ENCODE measurements at places on chromosomes 5 and 9.
A peak's percentile ranks its signal among the peaks of the same experiment; 100 is the strongest.

DNA sequence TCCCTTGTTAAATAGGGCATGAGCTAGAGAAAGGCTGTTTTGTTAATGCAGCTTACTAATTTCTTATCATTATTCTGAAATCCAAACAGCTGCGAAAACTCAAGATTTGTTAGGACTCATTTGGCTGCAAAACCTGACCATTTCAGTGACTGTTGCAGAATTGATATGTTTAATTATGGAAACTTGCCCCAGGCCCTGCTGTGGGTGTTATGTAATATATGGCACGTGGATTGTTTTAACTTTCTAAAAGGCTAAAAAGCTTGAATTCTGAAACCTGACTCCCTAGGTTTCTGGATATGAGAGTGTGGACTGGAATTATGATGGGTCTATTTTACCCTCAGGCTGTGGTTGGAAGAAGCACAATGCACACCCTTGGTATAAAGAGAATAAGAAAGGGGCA lies 4.4 kb downstream of the IL9 start:
- H3K4me1 ChIP-seq, result peaks cover 15% of the 10 kb centered on the region
- H3K4me3 ChIP-seq, result no peak overlapping the region
- no peak overlapping the region for H3K27ac ChIP-seq
- H3K36me3 ChIP-seq, result no peaks in the 10 kb centered on the region
- DNase-seq, result no peak

DNA sequence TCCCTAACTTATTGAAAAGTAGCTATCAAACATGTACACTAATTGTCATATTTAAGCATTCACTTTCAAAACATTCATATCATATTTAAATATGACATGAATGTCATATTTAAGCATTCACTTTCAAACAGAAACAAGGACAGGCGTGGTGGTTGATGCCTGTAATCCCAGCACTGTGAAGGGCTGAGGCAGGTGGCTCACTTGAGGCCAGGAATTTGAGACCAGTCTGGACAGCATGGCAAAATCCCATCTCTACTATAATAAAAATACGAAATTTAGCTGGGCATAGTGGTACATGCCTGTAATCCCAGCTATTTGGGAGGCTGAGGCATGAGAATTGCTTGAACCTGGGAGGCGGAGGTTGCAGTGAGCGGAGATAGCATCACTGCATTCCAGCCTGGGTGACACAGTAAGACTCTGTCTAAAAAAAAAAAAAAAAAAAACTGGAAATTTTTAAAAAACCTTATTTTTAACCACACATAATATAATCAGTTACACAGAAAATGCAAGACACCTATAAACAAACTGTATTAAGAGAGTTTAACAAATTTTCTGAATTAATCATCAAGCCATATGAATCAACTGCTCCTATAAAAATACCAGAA lies 88.1 kb downstream of the LPAR1 start:
- no peak for DNase-seq
- peaks cover 5% of the 10 kb centered on the region for H3K27me3 ChIP-seq
- H3K36me3 ChIP-seq, result no peaks in the 10 kb centered on the region
- H3K27ac ChIP-seq, result no peak overlapping the region

DNA sequence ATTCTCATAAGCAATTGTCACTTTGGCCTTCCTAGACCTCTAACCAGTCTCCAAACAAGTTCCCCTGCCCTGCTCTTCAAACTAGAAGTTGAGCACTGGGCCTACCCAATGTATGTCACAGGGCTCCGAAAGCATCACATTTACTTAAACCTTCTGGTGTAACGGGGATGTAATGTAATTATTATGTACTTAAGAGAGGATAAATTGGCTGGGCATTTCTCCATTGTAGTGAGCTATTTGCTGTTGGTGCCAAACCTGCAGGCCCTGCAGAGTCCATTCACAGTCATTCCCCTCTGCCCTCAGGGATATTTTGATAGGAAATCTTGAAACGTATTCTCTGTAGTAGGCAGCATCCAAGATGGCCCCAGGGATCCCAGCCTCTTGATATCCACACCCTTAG lies 64.2 kb upstream of the GNE start:
- H3K27me3 ChIP-seq, result peaks cover 2% of the 10 kb centered on the region
- H3K4me1 ChIP-seq, result no peaks in the 10 kb centered on the region
- H3K27ac ChIP-seq, result no peak overlapping the region
- no peak for DNase-seq

GRCh38 chr5:143665866-143666265 lies 146.1 kb upstream of the HMHB1 start:
- H3K36me3 ChIP-seq, result no peaks in the 10 kb centered on the region
- no peak for DNase-seq
- H3K4me3 ChIP-seq, result no peak overlapping the region
- no peak overlapping the region for H3K27ac ChIP-seq
- H3K4me1 ChIP-seq, result no peaks in the 10 kb centered on the region

DNA sequence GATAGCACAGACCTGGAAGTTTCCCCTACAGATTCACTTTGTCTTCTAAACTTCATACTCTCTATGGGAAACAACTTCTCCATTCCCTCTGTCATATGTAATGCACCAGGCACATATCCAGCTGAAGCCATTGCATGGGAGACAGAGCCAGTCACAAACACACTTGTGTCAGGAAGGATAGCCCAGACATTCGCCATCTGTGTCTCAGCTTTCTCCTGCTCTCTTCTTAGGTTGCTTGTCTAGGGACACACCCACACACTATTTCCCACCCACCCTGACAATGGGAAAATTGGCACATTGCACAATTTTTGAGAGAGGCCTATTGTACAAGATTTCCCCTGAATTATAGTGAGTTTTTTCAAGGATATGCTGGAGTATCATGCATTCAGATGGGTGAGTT lies 158.4 kb upstream of the MPDZ start:
- no peak overlapping the region for H3K27ac ChIP-seq
- no peaks in the 10 kb centered on the region for H3K27me3 ChIP-seq
- H3K4me3 ChIP-seq, result no peak overlapping the region
- H3K36me3 ChIP-seq, result no peaks in the 10 kb centered on the region
- no peaks in the 10 kb centered on the region for H3K4me1 ChIP-seq
- no peak for DNase-seq

- H3K36me3 ChIP-seq, result no peaks in the 10 kb centered on the region
- peaks cover 2% of the 10 kb centered on the region for H3K27me3 ChIP-seq
- no peaks in the 10 kb centered on the region for H3K4me1 ChIP-seq
Observed at GRCh38 chr5:152556784-152557183, 151.7 kb upstream of the NMUR2 start.

DNA sequence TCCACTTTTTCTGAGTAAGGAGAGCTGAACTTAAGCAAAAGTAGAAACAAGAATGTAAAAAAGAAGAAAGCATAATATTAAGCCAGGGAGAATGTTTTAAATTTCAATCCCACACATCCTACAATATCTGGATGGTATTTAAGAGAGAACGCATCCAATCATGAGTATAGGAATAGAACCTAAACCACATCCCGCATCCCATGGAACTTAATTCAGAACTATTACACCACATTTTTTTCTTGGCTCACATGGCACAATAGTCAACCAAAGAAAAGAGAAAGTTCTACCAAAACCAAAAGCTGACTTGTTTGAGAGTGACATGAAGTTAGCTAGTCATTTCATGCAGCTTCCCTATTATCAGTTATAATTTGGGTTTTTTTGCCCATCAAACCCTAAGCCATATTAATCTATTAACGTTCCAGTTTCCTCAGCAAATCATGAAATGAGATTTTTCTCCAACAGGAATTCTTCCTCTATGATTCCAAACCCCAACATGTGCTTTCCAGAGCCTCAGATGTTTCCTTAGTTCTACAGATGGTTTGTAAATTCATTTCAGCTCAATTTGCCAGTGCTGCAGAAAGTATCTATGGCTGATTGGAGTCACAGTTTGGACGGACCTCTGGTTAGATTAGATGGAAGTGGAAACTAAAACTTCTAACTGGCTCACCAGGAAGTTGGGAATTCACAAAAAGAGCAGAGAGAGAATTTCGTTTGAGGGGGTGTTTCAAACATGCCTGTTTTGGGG lies 22.5 kb downstream of the ADAMTSL1 start:
- H3K36me3 ChIP-seq, result no peaks in the 10 kb centered on the region
- H3K4me3 ChIP-seq, result no peak overlapping the region
- H3K27me3 ChIP-seq, result peaks cover 4% of the 10 kb centered on the region
- H3K4me1 ChIP-seq, result no peaks in the 10 kb centered on the region
- DNase-seq, result no peak
- no peak overlapping the region for H3K27ac ChIP-seq

GRCh38 chr9:106583751-106584150 lies 279.2 kb upstream of the ZNF462 start:
- no peaks in the 10 kb centered on the region for H3K4me1 ChIP-seq
- H3K27me3 ChIP-seq, result no peaks in the 10 kb centered on the region
- no peak for DNase-seq
- H3K4me3 ChIP-seq, result no peak overlapping the region

DNA sequence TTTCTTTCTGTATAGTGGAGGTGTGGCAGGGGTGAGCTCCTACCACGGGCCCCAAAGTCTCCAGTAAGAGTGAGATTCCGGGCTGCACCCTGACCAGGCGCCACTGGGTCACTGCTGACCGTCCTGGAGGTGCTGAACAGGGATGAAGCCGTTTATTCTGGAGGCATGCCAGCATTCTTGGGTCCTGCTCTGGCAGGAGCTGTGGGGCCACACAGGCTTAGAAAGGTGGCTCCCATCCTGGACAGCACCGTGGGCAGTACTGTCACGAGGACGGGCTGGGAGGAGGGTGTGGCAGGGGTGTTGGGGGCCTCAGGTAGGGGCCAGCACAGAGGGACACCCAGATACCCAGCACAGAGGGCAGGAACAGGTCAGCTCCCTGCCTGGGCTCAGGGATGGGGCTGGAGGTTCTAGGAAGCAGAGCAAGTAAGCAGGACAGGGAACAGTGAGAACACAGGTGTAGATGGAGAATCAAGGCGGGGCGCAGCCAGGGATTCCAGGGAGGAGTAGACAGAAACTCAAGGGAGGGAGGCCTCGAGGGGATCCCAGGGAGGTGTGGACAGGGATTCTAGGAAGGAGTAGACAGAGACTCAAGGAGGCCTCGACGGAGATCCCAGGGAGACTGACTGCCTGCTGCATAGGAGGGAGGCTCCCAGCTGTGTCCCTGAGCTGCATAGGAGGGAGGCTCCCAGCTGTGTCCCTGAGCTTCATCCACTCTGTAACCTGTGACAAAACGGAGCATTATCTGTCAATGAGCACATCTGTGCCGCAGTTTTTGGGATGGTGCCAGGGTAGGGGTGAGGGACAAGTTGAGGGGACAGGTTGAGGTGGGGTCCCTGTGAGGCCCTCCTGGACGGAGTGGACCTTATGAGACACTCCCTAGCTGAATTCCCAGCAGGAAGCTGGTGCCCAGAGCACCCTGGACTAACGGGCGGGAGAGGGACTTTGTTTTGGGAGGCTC lies 1.1 kb upstream of the PLEKHG4B start:
- H3K36me3 ChIP-seq, result no peaks in the 10 kb centered on the region
- H3K27ac ChIP-seq, result no peak overlapping the region
- peak overlapping the region; percentile 16 for H3K4me3 ChIP-seq
- DNase-seq, result no peak
- peaks cover 2% of the 10 kb centered on the region for H3K4me1 ChIP-seq
- peaks cover 45% of the 10 kb centered on the region for H3K27me3 ChIP-seq

GRCh38 chr9:84841931-84842330 lies 172.4 kb downstream of the NTRK2 start:
- no peaks in the 10 kb centered on the region for H3K4me1 ChIP-seq
- peaks cover 2% of the 10 kb centered on the region for H3K27me3 ChIP-seq
- no peak for DNase-seq
- no peaks in the 10 kb centered on the region for H3K36me3 ChIP-seq

- H3K4me3 ChIP-seq, result no peak overlapping the region
- DNase-seq, result no peak
- H3K27me3 ChIP-seq, result peaks cover 41% of the 10 kb centered on the region
Observed at GRCh38 chr9:95556521-95556920, 39.8 kb upstream of the PTCH1 start.

DNA sequence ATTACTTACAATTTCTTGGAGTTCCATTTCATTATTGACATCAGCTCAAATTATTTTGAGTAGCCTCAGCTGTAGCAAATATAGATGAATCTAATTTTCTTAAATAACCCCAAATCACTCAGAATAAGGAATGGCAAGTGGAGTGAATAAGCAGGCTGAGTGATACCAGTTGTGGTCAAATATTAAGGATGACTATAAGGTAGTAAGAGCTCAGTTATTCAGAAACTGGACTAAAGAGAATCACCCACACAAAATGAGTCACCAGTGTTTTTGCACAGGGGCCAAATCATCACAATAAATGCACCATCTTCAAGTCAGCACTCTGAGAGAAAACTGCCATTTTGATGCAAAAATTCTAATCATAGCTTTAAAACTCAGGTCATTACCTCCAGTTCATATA lies 128.9 kb upstream of the TARS1 start:
- H3K36me3 ChIP-seq, result no peaks in the 10 kb centered on the region
- DNase-seq, result no peak
- H3K4me3 ChIP-seq, result no peak overlapping the region
- H3K4me1 ChIP-seq, result peaks cover 2% of the 10 kb centered on the region

DNA sequence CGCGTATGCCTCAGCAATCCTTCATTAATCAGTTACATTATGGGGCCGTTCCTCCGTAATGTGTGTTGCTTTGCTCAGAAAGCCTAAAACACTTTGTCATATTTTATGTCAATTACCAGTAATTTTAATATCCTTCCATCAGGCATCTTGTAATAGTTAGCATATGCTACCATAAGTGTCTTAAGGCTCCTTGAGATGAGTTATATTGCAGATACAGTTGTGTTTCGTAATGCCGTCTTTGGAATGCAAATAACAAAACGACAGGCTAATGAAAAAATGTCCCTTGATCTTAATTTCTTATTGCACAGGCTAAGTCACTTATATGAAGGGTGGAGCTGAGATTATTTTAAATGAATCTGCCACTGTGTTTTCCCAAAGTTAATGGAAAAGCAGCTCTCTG lies 50.5 kb downstream of the TBCA start:
- H3K36me3 ChIP-seq, result peaks cover 13% of the 10 kb centered on the region
- DNase-seq, result no peak
- H3K27me3 ChIP-seq, result no peaks in the 10 kb centered on the region
- H3K27ac ChIP-seq, result no peak overlapping the region
- H3K4me1 ChIP-seq, result peaks cover 26% of the 10 kb centered on the region
- H3K4me3 ChIP-seq, result no peak overlapping the region

DNA sequence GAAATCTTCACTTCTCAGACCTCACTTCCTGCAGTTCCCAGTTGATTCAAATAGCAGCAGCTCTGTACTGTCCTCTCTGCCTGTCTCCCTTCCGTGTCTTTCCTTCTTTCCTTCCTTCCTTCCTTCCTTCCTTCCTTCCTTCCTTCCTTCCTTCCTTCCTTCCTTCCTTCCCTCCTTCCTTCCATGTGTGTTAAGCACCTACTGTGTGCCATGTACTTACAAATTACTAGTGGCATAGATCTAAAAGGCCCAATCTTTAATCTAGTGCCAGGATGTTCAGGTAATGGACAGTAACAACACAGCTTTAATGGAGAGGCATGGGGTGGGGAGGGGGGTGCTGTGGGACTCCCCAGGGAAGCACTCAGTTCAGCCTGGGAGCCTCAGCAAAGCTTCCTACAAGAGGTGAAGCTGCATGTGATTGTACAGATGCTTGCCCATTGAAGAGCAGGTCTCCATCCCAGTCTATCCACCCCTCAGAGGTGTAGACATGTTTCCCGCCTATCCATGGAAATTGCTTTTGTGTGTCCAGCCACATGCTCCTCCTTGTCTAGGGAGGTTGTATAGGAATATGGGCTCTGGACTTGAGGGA lies 106.0 kb downstream of the RGS3 start:
- H3K4me1 ChIP-seq, result peaks cover 44% of the 10 kb centered on the region
- H3K27me3 ChIP-seq, result no peaks in the 10 kb centered on the region
- no peak for DNase-seq
- H3K36me3 ChIP-seq, result peaks cover 7% of the 10 kb centered on the region
- peak overlapping the region; percentile 15 for H3K27ac ChIP-seq
- H3K4me3 ChIP-seq, result no peak overlapping the region

GRCh38 chr5:159057996-159058395 lies 41.7 kb downstream of the EBF1 start:
- no peak overlapping the region for H3K4me3 ChIP-seq
- H3K4me1 ChIP-seq, result peaks cover 7% of the 10 kb centered on the region
- peaks cover 14% of the 10 kb centered on the region for H3K27me3 ChIP-seq
- no peak for DNase-seq
- H3K27ac ChIP-seq, result no peak overlapping the region
